Sigmoid colon (tissue), 7 donors: ENCODE measurements at places on chromosomes 11 and 22.
A peak's percentile ranks its signal among the peaks of the same experiment; 100 is the strongest.

- DNase-seq, result peak; percentile 83
These were observed 15.2 kb upstream of the CDC42EP1 start for GRCh38 chr22:37544955-37545702.

- DNase-seq, result peak; percentile 60
These were observed 859 bp upstream of the KRTAP5-5 start for GRCh38 chr11:1628506-1629325.

DNA sequence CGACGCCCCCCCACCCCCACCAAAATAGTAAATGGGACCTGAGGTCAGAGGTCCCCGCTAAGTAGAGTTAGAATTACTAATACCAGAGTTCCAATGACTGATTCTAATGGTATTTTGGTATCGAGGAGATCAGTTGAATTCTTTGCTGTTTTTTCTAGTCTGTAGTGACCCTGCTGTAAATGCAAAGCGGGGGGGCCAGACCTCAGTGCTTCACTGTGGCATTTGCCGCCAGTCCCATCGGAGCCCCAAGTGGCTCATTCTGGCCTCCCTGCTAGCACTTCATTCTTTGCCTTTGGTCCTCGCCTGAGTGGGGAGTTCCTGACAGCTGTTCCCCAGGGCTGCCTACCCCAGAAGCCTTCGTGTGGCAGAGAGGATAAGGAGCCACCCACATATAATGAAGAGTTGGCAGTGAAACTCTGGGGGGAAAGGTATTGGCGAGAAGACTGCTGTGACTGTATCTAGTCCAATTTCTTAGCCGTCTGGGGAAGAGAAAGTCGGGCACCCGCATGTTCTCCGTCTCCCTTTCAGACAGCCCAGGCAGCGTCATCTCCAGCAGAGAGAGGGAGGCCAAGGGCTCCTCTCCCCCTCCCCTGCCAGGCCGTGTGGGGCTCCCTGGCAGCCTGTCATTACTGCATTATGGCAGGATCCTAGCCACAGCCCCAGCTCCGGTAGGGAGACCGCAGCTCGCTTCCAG, 19.4 kb upstream of the CABP7 start:
- no peak for DNase-seq

GRCh38 chr22:35567351-35568141, 26.9 kb downstream of the RASD2 start:
- DNase-seq, result no peak

DNA sequence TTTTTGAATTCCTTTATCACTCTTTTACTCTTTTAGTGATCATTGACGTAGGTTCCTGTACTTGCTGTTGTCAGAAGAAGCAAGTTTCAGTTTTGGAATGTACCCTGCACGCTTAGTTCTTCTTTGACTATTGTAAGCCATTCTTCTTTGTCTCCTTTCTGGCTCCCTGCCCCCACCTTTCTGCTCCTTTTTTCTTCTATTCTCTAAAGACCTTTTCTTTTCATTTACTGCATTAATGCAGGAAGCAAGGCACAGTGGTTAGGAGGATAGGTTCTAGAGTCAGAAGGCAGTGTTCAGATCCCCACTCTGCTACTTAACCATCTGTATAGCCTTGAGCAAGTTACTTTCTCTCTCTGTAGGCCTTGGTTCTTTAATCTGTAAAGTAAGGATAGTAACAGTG, 33.7 kb upstream of the RAG2 start:
- DNase-seq, result no peak

DNA sequence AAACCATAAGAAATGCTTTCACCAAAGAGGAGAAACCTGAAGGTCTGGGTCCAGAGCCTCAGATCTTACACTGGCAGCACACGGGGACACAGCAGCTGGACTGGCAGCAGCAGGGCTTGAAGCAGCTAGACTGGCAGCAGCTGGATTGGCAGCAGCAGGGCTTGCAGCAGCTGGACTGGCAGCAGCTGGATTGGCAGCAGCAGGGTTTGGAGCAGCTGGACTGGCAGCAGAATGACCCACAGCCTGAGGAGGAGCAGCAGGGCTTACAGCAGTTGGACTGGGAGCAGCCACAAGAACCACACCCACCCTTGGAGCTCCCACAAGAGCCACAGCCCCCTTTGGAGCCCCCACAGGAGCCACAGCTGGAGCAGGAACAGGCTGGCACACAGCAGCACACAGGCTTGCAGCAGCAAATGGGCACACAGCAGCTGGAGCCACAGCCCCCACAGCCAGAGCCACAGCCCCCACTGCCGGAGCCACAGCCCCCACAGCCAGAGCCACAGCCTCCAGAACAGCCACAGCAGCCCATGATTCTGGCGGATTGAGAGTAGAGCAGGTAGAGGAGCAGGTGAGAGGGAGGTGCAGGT, at the start of gene KRTAP5-11:
Gene KRTAP5-11 (minus strand): TSS at position 567 of the 587 bp plus-strand sequence. CDS start 38 bp downstream, at position 529.
- DNase-seq, result no peak

GRCh38 chr11:31879681-31880080, 68.6 kb upstream of the PAX6 start:
- no peak for DNase-seq

- DNase-seq, result no peak
These were observed 2.9 kb upstream of the ABCC8 start for GRCh38 chr11:17479284-17480214.

DNA sequence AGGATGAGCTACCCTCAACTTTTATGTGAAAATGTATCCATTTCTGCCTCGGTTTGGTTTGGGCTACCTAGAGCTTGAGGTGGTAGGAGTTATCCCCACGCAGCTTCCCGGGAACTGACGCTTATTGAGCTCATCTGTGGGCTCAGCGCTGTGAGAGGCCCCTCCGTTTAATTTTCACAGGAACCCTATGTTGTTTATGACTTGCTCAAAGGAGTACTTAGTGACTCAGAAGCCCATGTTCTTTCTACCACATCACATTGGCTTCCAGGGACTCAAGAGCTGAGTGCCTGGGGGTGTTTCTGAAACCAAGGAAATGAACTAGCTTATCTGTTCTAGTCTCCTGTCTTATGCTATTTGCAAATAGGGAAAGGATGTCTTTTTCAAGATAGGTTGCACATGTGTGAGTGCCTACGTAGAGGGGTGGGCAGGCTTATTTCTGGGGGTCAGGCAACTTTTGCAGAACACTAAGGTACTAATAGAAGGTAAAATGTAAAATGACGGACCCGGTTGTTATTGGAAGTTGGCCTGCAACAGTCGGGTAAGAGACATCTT, 40.5 kb downstream of the MICAL2 start:
- no peak for DNase-seq

DNA sequence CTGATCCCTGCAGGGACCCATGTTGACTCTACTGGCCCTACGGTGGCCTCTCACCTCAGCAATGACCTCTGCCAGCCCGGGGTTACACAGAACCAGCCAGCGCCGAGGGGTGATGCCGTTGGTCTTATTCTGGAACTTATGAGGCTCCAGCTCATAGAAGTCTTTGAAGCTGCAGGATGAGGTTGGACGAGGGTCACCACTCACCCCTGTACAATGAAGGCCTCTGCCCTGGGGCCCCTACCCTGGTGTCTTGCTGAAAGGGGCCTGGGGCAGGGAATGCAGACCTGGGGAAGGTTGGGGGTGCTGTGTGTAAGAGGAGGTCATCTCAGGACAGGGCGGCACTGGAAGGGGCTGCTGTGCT, 6.8 kb downstream of the PYGM start:
- DNase-seq, result peak; percentile 66

- DNase-seq, result no peak
These were observed 14.3 kb downstream of the NCAM1 start for GRCh38 chr11:112975493-112975892.

GRCh38 chr11:67255353-67255752, 10.9 kb upstream of the GRK2 start:
- no peak for DNase-seq

- DNase-seq, result no peak
These were observed 955.6 kb downstream of the OPCML start for GRCh38 chr11:132576706-132577105.

DNA sequence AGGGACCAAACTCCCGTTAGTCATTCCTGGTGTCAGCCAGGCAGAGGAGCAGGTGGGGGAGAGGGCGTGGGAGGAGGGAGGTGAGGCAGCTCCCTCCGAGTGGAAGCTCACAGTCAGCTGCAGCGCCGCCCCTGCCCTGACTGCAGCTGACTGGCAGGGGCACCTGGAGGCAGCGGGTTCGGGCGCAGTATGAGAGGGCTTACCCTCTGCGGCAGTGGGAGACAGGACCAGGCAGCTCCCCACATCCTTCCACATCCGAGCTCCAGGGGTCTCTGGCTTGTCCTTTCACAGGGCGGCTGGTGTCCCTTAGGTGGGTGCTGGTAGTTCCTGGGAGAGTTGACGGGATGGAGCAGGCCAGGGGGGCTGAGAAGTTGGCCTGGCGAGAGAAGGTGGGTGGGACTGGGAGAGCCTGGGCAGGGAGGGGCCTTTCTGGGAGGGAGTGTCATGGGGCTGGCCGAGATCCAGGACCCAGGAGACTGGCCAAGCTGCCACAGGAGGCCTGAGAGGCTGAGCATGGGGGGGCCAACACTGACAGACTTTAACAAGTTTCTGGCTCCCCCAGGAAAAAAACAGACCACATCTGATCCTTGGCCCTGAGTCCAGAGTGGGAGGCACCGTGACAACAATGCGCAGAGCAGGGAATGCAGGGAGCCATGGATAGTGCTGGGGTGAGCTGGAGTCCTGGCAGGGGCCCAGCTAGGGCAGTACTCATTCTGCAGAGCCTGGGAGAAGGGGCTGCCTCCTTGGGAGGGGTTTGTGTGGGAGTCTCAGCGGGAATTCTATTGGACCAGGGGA, 4.9 kb downstream of the ADORA2A start:
- peak; percentile 87 for DNase-seq

- DNase-seq, result no peak
These were observed 45.4 kb upstream of the SLC22A12 start for GRCh38 chr11:64545619-64546018.

GRCh38 chr22:44753189-44754042, 1.0 kb downstream of the ARHGAP8 start:
- DNase-seq, result no peak

DNA sequence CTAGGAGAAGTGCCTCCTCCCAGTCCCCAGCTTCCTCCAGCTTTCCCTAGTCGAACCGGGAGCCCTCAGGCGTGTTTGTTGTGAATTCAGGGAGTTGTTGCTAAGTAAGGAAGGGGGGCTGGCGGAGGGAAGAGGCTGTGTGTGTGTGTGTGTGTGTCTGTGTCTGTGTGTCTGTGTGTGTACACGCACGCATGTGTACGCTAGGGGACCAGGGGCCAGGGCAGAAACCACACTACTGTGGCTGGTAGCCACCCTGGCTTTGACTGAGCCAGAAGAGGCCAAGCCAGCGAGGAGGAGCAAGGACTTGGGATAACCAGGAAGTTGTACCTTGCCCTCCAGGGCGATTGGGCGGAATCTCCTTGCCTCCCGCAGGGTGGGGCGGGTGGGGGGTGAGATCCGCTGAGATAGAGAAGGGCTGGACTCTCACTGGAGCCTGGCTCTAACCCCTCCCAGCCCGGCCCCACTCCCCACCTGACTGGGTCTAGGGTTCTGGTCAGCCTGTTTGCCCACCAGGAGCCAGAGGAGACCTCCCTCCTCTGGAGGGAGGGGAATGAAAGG, 7.5 kb downstream of the BCL9L start:
- DNase-seq, result peak; percentile 92

GRCh38 chr11:69863544-69864200, 44.5 kb upstream of the FGF3 start:
- DNase-seq, result no peak

- no peak for DNase-seq
These were observed 6.4 kb upstream of the CCDC88B start for GRCh38 chr11:64333556-64333955.

GRCh38 chr11:127965939-127966668, 621.3 kb downstream of the ETS1 start:
- no peak for DNase-seq

GRCh38 chr11:37613031-37613430, 1015.0 kb upstream of the RAG2 start:
- DNase-seq, result no peak

DNA sequence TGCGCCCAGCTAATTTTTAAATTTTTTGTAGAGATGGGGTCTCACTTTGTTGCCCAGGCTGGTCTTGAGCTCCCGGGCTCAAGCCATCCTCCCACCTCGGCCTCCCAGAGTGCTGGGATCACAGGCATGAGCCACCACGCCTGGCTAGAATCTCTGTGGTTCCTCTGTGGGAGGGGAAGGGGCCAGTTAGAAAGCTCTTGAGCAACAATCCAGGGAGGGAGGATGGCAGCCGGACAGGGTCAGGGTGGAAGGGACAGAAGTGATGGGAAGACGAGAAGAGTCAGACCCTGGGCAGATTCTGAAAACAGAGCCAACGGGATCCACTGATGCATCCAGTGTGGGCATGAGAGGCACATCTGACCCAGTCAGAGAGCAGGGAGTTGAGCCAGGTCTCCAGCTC, 38.9 kb upstream of the MN1 start:
- peak; percentile 42 for DNase-seq

DNA sequence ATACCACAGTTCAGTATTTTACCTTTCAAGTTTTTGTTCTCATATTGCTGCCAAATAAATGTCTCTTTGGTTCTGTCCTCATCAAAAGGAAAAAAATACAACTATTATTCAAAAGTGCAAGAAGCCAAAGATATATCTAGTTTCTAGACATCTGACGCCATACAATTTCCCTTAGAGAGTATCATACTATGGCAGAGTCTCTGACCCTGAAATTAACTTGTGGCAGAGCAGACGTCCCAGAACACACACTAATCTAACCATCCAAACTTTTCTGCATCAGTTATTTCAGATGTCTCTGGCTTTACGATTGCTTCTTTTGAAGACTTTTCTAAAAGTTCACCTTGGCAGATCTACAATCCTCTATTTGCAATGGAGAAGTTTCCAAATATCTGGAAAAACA, 2.7 kb downstream of the OR51T1 start:
- DNase-seq, result no peak

DNA sequence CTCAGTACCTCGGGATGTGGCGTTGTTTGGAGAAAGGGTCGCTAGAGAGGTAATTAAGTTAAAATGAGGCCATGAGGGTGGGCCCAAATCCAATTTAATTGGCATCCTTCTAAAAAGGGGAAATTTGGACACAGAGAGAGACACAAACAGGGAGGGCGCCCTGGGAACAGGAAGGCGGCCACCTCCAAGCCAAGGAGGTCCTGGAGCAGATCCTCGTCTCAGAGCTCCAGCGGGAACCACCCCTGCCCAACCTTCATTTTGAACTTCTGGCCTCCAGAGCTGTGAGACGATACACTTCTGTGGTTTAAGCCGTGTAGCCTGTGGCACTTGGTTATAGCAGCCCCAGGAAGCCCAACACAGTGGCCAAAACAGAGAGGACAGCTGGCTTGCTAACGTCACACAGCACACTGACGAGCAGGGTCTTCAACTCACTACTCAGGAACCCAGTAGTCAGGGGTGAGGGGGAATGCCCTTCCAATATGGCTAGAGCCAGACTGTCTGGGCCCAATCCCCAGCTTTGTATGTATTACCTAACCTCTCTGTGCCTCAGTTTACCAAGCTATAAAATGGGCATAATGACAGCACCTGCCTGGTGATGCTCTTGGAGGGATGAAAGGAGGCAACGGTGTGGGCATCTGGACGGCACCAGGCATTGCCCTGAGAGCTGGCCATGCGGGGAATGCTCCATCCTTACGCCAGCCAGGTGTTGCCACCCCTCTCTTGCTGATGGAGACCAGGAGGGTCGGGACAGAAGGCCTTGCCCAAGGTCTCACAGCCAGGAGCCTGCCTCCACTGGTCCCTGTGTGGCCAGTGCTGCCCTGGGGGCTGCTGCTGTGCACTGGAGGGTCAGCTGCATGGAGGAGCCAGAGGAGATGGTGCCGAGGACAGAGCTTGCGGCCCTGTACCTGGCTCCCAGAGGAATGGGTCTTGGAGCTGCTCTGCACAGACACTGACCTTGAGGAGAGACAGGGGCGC, 53.3 kb upstream of the LINC01488 start:
- peak; percentile 40 for DNase-seq

- no peak for DNase-seq
These were observed 3.8 kb downstream of the FJX1 start for GRCh38 chr11:35622070-35622469.
